ENCODE measurements at places on chromosomes 5 and 9.

DNA sequence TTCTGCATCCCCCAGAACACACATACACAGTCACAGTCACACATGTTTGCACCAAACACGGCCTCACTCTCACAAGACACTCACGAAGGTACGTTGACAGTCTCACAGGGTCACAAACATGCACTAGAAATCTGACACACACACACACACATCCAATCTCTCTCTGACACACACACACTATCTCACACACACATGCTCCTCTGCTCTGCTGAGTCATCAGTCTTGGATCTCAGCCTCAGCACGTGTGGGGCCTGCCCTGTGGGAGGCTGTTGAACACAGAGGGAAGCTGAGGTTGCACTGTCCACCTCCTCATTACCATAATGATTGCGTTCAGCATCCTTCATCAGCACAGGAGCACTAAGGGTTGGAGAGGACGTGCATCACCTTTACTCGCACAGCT lies 188.8 kb downstream of the MTRR start:
- no peak for DNase-seq

DNA sequence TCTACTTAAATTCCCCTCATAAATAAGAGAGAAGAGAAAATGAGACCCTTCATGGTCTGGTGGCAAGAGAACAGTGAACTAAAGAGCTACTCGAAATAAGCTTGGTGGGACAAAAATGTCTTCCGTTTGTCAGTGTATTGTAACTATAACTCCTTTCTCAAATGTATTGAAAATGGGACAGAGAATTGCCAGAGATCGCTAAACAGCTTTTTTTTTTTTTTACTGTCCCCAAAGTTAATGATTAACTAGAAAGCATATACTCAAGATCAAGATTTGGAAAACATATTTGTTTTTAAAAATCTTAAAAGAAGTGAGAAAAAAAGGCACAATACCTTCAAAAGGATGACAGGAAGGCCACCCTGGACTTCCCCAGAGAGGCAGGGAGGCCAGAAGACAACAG lies 206.4 kb upstream of the CTNND2 start:
- no peak for DNase-seq

- DNase-seq = no peak
Observed at GRCh38 chr5:91077623-91078022, 305.5 kb downstream of the ARRDC3 start.

GRCh38 chr5:33161421-33161820 lies 279.3 kb upstream of the TARS1 start:
- DNase-seq = no peak

DNA sequence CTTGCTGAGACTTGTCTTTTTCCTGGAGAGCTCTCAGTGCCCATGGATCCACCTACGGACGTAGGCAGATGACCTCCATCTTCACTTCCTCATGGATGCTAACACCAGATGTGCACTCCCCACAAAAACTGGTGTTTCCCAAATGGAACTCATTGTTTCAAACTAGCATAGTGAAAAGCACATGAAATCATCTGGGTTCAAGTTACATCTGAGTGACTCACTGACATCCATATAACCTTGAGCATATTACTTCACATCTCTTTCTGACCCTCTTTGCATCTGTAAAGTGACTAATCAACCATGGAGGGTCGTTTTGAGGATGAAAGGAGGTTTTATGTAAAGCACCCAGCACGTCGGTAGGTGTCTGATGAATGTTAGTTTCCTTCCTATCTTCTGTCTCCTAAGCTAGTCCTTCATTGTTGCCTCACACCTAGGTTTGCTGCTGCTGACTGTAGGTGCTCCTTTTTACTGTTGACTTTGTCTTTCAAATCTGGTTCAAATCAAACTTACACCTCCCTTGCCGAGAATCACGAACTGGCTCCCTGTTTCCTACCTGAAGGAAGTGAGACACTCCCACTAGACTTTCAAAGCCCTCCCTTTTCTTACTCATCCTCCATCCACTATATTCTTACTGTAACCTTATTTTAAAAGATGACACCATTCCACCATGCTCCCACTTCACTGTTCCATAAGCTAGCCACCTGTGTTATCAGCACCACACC lies 10.3 kb downstream of the OCLN start:
- no peak for DNase-seq

GRCh38 chr9:91835216-91835615 lies 114.8 kb downstream of the ROR2 start:
- DNase-seq = no peak

GRCh38 chr5:97115932-97116331 lies 26.5 kb downstream of the LIX1 start:
- DNase-seq = no peak

GRCh38 chr5:175572886-175573285 lies 85.0 kb upstream of the HRH2 start:
- DNase-seq = no peak

GRCh38 chr9:18747595-18747994 lies 273.6 kb downstream of the ADAMTSL1 start:
- DNase-seq = no peak

GRCh38 chr5:139212486-139212885 lies 14.3 kb upstream of the SIL1 start:
- DNase-seq = no peak

DNA sequence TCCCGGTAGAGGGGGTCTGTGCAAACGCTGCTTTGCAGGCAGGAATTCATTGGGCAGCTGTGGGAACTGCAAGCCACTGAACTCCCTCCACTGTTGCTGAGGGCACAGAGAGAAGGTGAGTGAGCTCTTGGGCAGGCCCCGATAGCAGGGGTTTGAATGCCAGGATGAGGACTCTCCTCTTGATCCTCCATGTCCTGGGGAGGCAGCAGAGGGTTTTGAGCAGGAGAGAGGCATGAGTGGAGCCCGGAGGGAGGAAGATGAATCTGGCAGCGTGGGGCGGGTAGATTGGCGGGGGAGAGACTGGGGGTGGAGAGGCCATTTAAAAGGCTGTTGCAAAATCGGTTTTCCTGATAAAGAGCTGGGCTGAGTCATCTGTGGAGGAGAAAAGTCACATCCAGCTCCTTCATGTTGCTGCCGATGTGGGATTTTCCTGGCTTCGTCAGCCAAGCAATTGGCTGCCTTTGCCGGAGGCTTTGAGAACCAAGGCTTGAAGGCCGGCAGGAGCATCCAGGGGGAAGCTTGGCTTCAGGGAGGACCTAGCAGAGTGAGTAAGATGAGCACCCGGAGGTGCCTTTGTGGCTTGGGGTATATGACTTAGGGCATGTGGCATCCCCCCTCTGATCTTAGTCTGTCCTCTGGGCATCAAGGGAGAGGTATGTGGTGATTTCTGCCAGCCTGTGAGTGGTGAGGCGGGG lies at the start of gene SYNPO:
SYNPO (plus strand) TSS at position 350 of the 695 bp plus-strand sequence. CDS start 7,616 bp downstream, outside the sequence.
- peak; percentile 89 for DNase-seq

GRCh38 chr9:93676310-93677047 lies 100.1 kb downstream of the PHF2 start:
- DNase-seq = no peak

DNA sequence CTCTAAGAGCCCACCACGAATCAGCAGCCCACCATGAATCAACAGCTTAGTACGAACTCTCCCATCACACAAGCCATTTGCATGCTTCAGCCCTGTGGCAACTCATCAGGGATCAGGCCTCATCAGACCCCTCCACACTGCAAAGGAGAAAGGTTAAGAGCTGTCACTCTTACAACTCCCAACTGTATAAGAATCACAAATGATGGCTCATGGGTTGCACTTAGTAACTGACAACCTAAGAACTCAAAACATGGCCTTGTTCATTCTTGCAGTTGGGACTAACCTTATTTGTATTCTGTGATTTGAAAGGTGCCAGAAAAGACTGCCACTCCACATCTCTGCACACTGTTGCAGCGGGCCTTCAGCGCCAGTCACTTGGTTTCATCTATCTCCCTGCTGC lies 149.1 kb upstream of the ZNF366 start:
- no peak for DNase-seq

DNA sequence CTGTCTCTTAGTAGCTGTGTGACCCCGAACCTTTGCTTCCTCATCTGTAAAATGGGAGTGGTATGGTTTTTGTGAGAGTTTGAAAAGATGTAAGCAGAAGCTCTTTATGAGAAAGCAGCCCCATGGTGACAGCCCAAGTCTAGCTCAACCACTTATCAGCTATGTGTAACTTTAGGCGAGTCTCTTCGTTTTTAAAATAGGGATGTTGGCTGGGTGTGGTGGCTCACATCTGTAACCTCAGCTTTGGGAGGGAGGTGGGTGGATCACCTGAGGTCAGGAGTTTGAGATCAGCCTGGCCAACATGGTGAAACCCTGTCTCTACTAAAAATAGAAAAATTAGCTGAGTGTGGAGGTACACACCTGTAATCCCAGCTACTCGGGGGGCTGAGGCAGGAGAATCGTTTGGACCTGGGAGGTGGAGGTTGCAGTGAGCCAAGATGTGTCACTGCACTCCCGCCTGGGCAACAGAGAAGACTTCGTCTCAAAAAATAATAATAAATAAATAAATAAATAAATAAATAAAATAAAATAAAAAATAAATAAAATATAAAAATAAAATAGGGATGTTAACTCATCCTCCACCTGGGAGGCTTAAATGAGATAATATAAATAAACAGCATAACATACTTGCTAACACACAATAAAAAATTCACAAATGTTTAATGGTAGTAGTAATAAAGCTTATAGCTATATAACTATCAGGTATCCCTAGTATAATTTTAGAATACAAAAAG lies 71.7 kb downstream of the APBA1 start:
- no peak for DNase-seq

DNA sequence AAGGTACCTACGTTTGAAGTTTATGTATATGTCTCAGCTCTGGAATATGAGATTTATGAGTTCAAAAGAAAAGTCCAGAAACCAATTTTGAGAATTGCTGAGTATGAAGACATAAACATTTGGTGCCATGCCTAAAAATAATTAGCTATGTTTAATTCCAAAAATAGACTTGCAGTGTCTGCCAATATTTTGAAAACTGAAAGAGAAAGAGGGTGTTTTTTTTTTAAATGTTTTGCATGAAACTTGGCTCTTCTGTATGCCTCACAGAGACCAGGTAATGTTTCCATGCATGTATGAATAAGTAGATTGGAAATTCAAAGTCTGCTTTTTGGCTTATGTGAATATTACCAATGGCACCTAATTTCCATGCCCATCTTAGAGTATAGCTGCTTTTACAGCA lies 634.4 kb upstream of the C9orf72 start:
- DNase-seq = no peak

DNA sequence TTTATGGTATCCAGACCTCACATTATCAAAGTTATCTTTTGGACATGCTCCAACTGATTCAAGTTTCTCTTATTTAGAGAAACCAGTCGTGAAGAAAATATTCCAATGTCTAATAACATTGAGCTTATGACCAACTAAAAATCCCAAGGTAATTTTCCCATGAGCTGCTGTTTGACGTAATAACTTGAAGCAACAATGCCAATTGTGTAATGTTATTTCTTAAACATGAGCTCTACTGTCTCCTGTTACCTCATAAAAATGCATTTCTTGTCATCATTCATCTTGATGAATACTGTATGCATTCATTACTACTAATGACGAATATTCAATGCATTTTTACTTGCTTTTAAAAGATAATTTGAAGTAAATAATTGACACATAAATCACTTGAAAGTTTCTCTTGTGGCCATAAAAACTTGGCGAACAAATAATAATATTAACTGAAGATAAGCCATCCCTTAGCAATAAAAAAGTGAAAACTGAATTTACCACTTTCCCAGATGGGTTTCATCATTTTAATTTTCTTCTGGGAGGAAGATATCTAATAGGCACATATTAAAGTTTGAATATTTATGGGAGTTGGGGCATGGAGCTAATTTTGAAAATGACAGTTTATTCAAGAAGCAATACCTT lies 424 bp upstream of the MARCOL start:
- no peak for DNase-seq

- DNase-seq = no peak
Observed at GRCh38 chr5:134561871-134562296, 36.4 kb downstream of the JADE2 start.

- DNase-seq = peak; percentile 78
Observed at GRCh38 chr5:16539169-16539666, 73.6 kb upstream of the ZNF622 start.

DNA sequence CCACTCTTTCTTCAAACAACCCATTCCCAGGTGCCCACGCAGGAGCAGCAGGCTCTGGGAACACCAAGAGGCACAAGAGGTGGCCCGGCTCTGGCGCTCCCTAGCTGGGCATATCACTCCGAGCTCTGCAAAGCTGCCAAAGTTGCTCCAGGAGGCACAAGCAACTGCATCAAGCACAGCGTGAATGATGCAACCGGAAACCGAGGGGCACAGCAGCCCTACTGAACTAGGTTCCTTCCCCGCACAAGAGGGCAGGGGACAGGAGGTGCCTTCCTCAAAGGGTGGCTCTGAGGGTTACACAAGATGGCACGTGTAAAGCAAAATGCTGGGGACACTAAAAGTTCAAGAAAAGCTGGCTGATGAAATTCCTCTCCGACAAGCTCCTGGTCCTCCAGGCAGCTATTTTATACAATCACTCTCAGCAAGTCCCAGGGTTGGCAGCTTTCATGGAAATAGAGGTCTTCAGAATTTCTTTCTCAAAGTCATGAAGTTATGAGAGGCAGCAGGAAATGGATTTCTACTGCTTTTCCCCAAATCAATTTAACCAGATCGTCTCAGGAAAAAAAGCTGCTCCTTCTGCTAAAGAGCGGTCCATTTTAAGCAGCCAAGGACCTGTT lies 22.9 kb downstream of the PSMB7 start:
- DNase-seq = no peak

GRCh38 chr9:90433398-90433941 lies 209.2 kb downstream of the DIRAS2 start:
- no peak for DNase-seq

DNA sequence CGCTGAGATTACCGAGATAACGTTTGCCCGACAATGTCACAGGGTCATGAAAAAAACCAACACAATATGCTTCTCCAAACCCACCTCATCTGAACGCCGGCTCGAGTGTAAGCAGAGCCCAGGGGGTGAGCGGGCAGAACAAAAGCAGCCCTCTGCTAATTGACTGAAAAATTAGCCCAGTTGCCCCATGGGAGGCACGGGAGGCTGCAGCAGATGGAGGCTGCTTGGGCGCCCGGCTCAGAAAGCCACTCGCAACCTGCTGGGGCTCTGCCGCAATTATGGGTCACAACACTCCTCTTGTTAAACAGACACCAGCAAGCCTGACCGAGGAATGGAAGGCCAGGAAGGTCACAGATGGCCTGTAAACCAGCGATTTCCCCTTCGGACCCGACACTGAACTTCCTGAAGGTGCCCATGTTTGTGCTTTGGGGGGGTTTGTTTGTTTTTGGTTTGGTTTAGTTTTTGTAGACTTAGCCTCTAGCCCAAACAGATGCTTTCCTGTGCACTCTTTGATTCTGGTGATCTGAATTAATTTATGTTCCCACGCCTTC lies 104.6 kb upstream of the IRX1 start:
- DNase-seq = no peak

- no peak for DNase-seq
Observed at GRCh38 chr5:161507591-161507990, 38.9 kb downstream of the GABRB2 start.

GRCh38 chr5:1637639-1638481 lies 114.1 kb upstream of the LPCAT1 start:
- DNase-seq = no peak

Data from BJ (cell line).